ENCODE measurements at places on chromosomes 5 and 9.

DNA sequence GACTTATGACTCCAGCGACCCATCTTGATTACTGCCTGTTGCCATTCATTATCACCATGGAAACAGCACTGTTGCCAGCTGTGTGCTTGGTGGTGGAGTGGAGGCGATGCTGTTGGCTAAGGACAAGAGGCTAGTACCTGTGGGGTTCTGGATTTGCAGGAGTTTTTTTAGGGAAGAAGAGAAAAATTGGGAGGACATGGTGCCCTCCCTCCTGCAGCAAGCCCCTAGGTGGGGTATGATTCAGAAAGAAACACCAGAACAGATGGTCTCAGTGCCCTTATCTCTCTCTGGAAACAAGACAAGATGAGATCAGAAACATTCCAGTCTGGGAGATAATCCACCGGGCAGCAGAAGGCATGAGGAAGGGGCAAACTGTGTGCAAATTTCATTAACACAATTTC is 87.8 kb upstream of the TLR4 start:
- DNase-seq, result no peak

GRCh38 chr5:43290726-43291125 is 22.5 kb downstream of the HMGCS1 start:
- DNase-seq, result no peak

DNA sequence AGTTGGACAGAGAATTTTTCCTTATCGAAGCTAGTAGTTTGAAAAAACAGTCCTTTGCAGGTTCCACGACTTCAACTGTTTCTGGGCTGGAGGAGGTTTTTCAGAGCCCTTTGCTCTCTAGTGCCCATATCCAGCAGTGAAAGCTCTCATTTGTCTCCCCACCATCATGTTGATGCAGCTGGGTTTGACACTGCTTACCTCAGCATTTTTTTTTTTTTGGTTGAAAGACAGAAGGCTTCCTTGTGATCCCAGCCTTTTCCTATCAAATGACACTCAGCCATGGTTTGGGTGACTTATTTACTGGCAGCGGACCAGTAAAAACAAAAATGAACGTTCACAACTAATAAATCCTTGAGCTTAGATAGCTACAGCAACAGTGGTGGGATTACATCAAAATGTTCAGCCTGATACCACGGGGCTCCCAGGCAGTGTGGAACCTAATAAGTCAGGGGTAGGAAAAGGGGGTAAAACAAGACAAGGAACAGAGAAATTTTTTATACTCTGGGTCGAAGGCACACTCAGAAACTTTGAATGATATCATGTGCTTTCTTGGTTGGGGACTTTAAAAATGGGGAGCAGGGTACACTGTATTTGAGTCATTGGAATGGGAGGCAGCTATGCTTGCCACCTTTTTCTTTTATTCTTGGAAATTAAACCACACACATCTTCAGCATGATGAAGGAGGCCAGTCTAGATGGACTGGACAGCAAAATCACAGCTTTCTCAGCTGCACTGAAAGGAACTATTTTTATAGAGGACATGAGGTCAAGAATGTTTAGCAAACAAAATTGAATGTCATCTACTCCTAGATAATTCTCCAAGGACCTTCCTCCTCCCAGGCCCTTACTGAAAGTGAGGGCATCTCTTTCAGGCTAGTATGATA is 308.9 kb upstream of the MPDZ start:
- DNase-seq, result no peak

DNA sequence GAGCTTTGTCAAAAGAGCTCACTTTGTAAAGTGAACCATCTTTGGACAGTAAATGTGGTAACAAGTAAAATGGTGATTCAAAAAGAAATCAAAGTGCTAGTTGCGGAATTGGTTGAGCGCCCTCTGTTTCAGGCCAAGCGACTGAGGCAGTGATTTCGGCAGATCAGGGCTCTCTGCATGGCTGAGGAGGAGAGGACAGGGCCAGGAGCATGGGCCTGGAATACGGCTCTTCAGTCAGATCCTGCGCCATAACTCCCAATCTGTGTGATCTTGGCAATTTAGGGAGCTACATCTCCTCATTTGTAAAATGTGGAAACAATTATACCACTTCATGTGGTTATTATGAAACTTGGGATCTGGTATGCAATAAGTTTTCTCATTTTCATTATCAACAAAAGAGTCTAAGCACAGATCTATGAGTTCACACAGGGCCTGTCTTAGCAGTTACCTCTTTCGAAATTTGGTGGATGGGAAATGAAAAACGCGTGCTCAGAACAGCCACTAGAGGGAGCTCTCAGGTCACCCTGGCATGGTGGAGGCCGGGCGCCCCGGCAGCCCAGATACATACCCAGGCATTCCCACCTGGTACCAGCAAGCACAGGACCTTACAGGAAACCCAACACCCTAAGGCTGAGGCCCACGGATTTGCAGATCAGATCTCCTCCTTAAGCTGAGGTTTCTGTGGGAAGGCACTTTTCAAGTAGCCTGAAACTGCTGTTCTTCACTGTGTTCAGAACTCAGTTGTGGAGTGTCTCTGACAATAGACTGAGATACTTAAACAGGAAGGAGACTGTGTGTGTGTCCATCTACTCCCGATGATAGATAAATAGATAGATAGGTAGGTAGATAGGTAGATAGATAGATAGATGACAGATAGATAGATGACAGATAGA is 303.7 kb downstream of the RAB3C start:
- no peak for DNase-seq

GRCh38 chr5:36442352-36442751 is 140.7 kb upstream of the RANBP3L start:
- DNase-seq, result no peak

DNA sequence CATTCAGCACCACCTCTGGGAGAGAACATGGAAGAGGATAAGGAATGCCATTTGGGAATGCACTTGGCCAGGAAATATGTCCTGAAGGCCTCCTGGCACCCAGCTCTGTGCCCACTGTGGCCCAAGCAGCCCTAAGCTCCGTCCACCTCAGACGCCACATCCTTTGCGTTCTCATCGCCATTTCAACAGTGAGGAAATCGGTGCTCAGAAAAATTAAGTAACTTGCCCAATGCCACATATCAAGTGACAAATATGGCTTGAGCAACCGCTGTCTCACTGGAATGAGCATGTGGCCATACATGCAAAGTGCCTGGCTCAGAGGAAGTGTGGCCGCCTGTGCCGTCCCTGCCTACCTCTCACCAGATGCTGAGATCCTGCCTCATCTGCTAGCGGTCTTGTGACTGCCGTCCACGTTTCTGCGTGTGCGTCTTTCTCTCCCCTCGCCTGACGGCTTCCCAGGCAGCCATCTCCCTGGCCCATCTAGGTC is 984 bp upstream of the DOK3 start:
- DNase-seq, result no peak

- DNase-seq, result no peak
These were observed 172.2 kb downstream of the ZSWIM6 start for GRCh38 chr5:61504143-61504770.

DNA sequence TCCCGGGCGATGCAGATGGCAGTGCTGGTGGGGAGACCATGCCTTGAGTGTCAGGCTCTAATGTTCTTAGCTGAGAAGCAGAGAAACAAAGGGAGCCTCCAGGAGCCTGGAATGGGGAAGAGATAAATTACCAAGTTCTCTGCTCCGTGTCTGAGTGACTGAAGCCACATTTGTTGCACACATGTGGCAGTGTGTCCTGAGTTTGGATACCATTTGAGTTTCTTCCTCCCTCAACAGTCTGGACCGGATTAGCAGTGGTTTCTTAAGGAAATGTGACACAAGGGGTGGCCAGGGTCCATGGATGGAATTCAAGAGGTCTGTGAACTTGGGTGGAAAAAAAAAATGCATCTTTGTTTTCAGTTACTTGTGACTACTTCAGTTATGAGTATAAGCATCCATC is 50.7 kb upstream of the GARNL3 start:
- no peak for DNase-seq

- DNase-seq, result no peak
These were observed 214.0 kb upstream of the DMRT1 start for GRCh38 chr9:627336-627970.

- no peak for DNase-seq
These were observed 20.5 kb downstream of the PTGES2 start for GRCh38 chr9:128106940-128107467.

DNA sequence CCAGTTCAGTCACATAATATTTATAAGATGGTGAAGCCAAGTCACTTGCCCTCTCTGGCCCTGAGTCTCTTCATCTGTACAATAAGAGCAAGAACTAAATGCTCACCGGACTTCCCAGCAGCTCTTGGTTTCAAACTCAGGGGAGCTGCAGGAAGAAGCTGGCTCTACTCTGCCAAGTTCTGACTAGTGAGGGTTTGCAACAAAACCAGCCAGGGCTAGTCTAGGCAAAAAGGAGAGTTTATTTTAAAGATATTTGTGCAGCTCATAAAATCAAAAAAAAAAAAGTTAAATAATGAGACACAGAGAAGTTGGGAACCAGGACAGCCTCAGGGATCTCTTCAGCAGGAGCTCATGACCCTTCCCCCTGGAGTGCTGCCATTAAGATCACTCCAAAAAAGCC is 107.3 kb downstream of the DOCK2 start:
- no peak for DNase-seq

GRCh38 chr5:157516006-157516405 is 56.0 kb downstream of the NIPAL4 start:
- DNase-seq, result no peak

DNA sequence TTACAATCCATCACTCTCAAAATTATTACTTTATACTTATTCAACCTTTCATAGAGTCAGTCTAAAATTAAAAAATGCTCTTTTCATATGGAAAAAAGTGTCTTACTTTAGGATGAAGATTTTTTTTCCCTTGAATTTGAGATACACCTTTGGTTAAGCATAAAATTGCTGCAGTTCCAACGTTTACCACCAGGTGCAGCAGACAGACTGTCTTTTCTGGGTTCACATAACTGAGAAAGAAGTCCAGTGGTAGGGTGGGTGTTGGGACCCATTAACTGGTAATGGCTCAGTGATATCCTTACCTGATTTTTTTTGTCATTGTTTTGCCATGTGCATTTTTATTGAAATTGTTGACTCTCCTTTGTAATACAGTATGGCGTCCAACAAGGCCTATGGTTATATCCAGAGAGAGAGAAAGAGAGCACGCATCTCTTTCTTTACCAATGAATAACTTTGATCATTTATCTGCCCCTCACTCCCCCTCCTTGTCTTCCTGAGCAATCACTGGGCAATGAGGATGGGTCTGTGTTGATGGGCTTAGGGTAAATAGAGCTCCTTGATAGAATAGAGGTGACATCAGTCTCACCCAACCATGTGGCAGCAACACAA is 98.4 kb downstream of the FBXL7 start:
- no peak for DNase-seq

GRCh38 chr9:129037767-129038098 is 1.3 kb downstream of the MIGA2 start:
- no peak for DNase-seq

DNA sequence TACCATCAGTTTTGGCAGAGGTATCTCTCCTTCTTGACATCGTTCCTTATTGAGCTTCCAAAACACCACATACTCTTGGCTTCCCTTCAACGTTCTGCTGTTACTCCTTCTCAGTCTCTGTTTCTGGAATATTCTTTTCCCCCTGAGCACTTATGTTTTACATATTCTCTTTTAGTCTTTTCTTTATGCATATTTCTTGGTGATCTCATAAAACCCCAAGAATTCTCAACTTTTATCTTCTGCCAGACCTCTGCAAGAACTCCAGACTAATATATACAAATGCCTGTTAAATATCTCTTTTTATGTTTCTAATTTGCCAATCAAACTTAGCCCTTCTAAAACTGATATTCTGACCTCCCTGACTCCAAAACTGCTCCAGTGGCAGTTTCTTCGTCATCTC is 453.4 kb upstream of the CTNND2 start:
- no peak for DNase-seq

- no peak for DNase-seq
These were observed 38.2 kb downstream of the CPEB4 start for GRCh38 chr5:173926359-173926758.

DNA sequence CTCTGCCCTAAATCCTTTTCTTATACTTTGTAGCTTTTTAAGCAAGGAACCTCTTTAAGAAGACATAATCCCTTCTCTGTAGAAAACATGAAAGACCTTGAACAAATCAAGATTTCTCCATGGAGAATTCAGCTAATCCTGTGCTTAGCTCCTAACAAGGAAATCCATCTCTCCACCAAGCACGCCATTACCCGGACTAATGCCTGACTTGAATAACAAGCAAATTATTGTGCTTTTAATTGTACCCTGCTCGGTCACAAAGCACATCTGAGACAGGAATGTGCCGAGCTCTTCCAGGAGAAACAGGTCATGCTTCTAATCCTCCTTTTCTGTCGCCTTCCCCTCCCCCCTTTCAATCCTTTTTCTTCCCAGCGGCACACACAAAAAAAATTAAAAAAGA is 141.3 kb downstream of the PSAT1 start:
- DNase-seq, result no peak

DNA sequence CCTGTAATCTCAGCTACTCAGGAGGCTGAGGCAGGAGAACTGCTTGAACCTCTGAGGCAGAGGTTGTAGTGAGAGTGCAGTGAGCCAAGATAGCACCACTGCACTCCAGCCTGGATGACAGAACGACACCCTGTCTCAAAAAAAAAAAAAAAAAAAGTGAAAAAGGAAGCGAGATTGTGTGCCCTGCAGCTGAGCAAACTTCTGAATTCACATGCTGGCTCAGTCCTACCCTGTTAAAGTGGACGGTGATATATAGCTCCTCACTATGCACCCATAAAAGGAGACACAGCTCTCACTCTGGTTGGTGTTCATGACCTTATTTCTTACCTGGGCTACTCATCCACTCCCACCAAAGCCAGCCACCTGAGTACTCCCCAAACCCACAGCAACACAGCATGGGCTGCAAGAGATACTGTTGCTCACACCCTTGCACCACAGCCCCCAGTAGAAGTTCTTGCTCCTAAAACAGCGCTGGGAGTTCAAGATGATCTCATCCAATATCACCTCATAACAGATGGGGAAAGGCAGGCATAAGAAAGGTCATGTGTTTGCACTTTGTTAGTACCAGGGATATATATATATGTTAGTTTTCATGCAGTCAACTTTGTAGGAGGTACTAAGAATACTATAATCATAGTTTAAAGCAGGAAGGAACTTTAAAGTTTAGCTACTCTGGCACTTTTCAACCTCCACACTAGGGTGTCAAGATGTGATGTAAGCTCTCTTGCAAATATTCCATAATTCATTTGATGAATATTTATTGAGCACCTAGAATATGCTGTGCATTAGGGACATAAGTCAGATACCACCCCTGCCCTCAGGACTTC is 4.0 kb downstream of the TTLL11 start:
- no peak for DNase-seq

DNA sequence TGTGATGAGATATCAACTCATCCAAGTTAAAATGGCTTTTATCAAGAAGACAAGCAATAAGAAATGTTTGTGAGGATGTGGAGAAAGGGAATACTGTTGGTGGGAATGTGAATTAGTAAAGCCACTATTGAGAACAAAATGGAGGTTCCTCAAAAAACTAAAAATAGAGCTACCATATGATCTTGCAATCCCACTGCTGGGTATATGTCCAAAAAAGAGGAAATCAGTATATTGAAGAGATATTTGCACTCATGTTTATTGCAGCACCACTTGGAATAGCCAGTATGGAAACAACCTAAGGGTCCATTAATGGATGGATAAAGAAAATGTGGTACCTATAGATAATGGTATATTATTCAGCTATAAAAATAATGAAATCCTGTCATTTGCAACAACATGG is 25.1 kb downstream of the PPIP5K2 start:
- no peak for DNase-seq

GRCh38 chr9:20290257-20290656 is 332.0 kb downstream of the MLLT3 start:
- DNase-seq, result no peak
